Coronary artery (tissue), 2 donors: ENCODE measurements at places on chromosomes 5 and 9.

- DNase-seq, result peak; percentile 40
These were observed 13.8 kb downstream of the RALGDS start for GRCh38 chr9:133107245-133107722.

GRCh38 chr9:117704024-117704575, at the start of gene TLR4:
TSS of gene TLR4 (plus strand) at chr9:117704403. CDS start at chr9:117704473, 70 bp downstream.
- peak; percentile 77 for DNase-seq

DNA sequence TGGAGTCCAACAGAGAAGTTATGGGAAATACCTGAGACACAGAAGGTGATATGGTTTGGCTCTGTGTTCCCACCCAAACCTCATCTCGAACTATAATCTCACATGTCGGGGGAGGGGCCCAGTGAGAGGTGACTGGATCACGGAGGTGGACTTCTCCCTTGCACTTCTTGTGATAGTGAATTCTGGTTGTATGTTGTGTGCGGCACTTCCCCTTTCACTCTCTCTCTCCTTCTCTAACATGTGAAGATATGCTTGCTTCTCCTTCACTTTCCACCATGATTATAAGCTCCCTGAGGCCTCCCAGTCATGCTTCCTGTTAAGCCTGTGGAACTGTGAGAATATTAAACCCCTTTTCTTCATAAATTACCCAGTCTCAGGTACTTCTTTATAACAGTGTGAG, 96.1 kb downstream of the TMEM232 start:
- DNase-seq, result no peak

DNA sequence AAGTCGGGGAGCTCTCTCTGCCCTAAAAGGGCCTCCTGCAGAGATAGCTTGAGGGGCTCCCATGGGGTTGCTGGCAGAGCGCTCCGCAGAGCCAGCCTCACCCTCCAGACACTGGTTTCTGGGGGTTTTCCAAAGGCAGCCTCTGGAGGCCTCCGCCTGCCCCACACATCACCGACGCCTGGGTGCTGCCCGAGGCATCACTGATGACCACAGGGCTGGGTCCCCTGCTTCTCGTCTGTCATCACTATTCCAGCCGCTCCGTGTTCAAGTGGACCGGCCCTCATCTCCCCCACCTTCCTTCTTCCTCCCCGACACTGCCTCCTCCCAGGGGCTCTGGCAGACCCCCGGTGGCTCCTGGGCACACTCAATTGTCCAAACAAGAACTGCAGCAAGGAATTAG, 64.1 kb upstream of the IRX4 start:
- no peak for DNase-seq
